Stomach (tissue), 19 donors: ENCODE measurements at places on chromosomes 12 and 14. TPM values are rescaled to one million over a fixed set of nuclear protein-coding genes. Genes with fewer than 3 reads are reported as not detected.

GRCh38 chr14:80695869-80696268 is 245.7 kb downstream of the CEP128 start:
- no peak for DNase-seq

GRCh38 chr14:71521238-71522135 is 410.7 kb upstream of the RGS6 start:
- DNase-seq: no peak

The KRT86 gene
- total RNA-seq: not detected

The GYS2 gene
- not detected for total RNA-seq

The TSPAN11 gene
- total RNA-seq: under 0.01 TPM

DNA sequence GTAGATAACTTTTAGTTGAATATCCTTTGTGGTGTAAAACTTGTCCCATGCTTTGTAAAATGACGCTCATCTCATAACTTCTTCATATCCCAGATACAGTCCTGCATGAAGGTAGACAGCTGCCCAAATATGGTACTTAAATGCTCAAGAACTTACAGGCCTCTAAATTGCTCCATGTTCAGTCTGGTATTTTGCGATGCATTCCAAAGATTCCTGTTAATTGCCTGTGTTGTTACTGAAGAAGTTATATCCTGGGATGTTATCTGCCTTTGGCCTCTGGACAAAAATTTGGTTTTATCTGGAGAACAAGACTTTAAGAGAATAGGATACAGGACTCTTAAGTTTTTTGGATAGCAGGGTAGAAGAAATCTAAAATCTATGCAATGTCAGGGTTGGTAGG is 473.0 kb downstream of the PCNX1 start:
- no peak for DNase-seq

DNA sequence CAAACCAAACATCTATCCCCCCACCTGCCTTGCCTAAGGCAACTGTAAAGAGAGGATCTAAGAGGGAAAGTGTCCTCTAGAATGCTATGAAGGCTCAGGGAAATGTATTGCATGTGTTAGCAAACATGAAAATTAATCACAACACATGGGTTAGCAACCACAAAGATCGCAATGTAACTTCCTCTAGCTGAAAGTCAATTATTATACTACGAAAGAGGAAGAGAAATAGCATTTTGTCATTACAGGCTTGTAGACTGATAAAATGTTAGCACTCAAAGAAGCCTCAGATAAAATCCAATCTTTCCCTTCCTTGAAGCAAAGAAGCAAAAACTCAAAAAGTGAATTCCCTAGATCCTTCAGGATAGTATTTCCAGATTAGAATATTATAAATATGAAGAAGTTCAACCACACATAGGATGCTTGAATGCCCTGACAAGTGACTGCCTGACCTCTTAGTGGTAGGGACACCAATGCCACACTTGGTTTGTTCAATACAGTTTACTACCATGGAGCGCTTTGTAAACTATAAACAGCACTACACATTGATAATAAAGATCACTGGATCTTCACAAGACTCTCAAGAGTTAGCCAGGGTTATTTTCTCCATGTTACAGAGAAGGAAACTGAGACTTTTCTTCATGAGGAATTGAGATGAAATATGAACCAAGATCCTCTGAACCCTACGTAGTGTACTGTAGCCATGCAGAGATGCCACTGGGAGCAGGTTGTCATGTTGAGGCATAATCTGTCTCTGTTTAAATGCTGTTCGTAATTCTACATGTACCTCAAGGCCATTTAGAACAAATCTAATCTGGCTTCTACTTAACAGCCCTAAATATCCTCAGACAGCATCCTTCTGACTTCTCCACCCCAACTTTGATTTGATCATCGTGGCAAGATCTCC is 100.7 kb downstream of the ITPR2 start:
- peak; percentile 54 for DNase-seq

The MBIP gene
- 13.0 TPM for total RNA-seq

DNA sequence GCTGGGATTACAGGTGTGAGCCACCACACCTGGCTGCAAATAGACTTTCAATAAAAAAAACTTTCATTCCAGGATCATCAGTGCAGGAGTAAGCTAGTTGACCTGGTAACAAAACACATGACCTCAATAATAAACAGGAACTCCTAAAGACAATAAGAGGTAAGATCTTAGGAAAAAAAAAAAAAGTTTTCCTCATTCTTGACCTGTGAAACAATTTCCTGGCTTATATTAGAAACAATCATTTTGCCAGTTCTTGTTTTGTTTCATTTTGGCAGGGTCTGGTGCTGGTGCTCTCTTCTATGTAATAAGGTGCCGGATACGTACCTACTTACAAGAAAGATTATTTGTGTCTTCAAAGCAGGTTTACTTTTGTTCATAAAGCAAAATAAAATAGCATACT is 90.6 kb upstream of the AMN1 start:
- DNase-seq: no peak

GRCh38 chr14:63632932-63633514 is 8.6 kb downstream of the WDR89 start:
- DNase-seq: no peak

- DNase-seq: no peak
Measured at GRCh38 chr14:101004176-101004575, 100.7 kb upstream of the RTL1 start.

- DNase-seq: no peak
Measured at GRCh38 chr12:26378711-26379110, 183.3 kb downstream of the SSPN start.

- DNase-seq: no peak
Measured at GRCh38 chr12:75488553-75488952, 8.0 kb downstream of the GLIPR1 start.

The JPH4 gene
- total RNA-seq: 1.1 TPM

The KRT72 gene
- not detected for total RNA-seq

- DNase-seq: peak; percentile 67
Measured at GRCh38 chr12:19915392-19916195, 452.7 kb upstream of the PDE3A start.
